HCT116 (cell line): ENCODE measurements at places on chromosomes 11 and 22.

DNA sequence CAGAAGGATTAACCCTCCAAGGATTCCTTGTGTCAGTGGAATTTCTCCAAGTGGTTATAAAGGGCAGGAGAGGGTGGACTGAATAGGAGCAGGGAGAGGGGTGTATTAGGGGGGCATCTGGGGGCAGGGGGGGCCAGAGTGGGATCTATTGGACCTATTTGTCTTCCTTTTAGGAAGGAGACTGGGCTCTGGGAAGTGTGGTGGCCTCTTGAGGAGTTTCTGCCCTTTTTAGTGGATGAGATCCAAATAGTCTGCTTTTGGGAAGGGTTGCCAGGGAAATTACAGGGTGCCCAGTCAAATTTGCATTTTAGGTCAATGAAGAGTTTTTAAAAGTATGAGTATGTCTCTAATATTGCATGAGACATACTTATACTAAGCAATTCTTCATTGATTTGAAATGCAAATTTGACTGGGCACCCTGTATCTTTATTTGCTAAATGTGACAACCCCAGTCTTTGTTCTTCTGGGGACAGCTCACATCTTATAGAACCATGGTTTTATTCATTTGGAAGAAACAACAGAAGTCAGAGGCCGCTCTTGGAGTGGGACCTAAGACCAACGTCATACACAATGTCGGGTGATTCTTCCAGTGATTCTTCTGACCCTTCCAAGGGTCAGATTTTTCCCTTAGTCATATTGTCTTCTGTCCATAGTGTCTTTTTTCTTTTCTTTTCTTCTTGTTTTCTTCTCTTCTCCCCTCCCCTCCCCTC, 429 bp upstream of the SLC22A6 start:
- DNase-seq, result no peak

DNA sequence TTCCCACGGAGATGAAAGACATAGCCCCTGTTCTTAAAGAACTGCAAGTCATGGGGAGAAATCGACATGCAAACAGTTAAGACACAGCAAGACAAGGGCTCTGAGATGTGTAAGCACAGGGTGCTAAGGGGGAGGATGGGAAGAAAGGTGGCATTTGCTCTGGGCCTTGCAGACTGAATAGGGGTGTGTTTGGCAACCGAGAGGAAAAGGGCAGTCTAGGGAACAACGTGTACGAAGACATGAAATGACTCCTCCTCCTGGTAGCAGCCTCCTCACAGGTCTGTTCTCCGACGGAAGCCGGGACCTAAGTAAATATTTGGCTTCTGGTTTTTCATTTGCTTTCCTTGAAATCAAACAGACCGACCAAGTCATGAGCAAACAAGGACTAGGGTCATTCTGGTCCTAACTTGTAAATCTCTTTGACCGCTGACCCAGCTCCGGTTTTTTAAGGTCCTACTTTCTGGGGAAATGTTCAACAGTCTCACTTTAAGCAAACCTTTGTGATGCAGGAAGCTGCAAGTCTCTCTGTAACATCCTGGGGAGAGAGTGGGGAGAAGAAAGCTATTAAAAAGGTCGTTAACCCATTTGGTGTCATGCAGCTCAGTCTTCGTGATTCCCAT, 19.7 kb downstream of the NNMT start:
- DNase-seq, result no peak

- DNase-seq, result no peak
These were observed 54.8 kb downstream of the MIAT start for GRCh38 chr22:26712158-26712557.

- no peak for DNase-seq
These were observed 103.6 kb downstream of the NECTIN1 start for GRCh38 chr11:119625206-119625978.

GRCh38 chr22:49887702-49888101, 30.5 kb downstream of the ALG12 start:
- DNase-seq, result no peak

GRCh38 chr11:13286279-13286821, 8.8 kb downstream of the BMAL1 start:
- DNase-seq, result no peak

DNA sequence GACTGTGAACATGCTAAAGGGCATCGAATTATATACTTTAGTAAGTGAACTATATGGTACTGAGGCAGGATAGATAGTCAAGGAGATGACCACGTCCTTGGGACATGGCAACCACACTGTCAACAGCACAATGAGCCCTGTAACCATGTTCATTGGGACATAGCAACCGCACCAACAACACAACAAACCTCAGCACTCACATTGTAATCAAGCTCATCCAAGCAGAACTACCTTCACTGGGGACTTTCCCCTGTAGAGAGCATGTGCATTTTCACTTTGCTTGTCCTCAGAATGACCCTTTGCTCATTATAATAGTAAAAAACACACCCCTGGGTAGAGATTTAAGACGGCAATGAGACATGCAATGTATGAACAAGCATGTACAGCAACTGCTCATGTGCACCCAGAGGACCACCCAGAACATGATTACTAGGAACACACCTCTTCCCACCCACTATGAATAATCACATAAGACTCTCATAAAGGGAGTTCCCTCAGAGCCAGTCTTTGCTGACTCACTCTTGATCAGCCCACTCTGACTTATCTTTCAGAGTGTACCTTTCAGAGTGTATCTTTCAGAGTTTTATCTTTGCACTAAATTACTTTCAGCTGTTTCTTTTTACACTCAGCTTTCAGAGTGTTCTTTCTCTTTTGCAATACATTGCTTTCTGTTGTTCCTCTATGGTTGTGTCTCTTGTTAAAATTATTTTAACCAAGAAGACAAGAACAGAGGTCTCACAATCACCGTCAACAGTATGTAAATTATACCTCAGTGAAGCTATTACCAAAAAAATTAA, 4.1 kb upstream of the PLAAT2 start:
- peak; percentile 68 for DNase-seq

DNA sequence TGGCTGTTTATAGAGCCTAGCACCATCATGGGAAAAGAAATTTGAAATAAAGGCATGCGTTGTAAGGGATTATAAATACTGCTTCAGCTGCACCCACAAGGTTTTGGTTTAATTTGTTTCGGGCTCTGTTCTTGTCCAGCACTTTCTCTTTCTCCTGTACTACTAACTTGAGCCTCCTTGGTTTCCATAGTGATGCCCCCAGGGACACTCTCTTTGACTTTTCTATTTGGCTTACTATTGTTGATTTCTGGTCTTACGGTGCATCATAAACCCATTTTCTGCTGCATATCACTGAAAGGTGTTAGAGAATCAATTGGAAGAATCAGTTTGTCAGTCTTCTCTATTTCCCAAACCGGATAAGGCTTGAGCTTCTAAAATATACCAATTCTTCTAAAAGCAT, 1674.3 kb upstream of the RAG2 start:
- no peak for DNase-seq

DNA sequence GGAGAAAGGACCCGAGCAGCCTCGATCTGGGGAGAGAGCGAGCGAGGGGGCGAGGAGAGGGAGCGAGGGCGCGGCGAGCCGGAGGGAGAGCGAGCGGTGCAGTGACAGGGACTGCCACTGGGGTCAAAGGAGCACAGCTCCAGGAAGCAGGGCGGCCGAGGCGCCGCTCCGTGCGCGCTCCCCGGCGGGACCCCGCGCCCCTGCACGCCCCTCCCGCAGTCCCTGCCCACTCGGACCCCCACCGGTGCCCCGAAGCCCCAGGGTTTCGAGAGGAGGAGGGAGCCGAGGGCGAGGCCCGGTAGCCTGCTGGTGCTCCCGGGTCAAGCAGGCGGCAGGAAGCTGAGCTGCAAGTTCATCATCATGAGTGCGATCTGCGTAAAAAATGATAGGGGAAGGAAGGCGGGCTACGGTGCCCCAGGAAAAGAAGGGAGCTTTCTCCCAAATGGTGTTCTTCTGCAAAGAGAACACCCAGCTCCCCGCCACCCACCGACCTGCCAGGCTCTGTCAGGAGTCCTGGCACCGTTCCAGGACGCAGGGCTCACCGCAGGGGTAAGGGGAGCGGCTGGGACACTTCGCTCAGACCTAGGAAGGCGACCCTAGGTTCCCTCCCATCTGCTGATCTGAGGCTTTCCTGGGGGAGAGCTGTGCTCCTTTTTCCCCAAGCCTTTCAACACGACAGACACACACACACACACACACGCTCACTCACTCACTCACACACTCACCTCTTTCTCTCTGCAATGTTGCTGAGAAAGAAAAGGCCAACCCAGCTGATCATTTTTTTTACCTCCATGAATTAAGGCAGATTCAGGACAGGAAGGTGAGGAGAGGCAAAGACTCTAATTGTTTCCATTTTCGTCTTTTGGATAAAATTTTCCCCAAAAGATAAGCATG, at the start of gene MPPED2:
TSS of gene MPPED2 (minus strand) at position 103 of the 894 bp plus-strand sequence. CDS start 5,980 bp downstream, outside the sequence.
- no peak for DNase-seq

- DNase-seq, result no peak
These were observed 24.3 kb downstream of the SUSD2 start for GRCh38 chr22:24205438-24206195.

- DNase-seq, result no peak
These were observed 72.6 kb upstream of the TCF20 start for GRCh38 chr22:42343121-42343454.

DNA sequence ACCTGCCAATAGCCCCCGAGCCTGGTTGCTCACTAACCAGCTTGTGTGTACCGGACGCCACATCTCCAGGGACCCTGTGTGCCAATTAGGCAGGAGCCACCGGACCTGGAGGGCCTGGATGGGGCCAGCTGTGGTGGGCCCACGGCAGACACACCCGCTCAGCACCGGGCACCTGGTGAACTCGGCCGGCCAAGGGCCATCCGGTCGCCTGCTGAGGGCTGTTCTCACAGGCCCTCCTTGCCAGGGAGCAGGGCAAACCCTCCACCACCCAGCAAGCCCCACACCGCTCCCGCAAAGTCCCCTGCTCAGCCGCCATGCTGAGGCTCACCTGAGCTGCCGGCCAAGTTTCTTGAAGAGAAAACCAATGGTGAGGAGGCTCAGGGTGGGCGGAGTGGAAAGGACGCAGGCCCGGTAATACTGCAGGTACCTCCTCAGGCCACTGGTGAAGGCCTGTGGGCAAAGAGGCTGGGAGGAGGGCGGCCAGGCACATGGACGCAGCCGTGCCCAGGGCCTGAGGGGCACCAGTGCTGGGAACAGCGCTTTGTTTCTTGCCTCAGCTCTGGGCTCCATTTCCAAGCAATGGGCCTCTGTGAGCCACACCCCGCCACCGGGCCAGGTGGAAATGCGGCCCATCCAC, 17.1 kb downstream of the TUBGCP6 start:
- no peak for DNase-seq

GRCh38 chr11:32884770-32885384, 7.7 kb upstream of the QSER1 start:
- no peak for DNase-seq

DNA sequence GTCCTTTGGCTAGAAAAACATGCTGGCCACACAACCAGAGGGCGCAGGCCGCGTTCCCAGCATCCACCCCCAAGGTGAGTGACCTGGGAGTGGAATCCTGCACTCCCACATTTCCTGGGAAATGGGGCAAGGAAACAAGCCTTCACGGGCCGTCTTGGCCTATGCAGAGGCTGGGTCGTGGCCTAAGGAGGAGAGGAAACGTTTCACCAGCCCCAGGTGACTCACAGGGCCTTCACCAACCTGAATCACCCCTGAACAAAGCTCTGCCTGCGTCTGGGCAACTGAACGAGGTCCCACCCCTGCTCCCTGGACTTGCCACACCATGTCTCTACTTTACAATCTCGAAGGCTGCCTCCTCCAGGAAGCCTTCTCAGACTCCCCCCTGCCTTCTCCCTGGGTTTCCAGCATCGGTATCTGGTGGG, 13.2 kb downstream of the MYH9 start:
- DNase-seq, result peak; percentile 80
